ENCODE measurements at places on chromosomes 12 and 14.
A peak's percentile ranks its signal among the peaks of the same experiment; 100 is the strongest.

DNA sequence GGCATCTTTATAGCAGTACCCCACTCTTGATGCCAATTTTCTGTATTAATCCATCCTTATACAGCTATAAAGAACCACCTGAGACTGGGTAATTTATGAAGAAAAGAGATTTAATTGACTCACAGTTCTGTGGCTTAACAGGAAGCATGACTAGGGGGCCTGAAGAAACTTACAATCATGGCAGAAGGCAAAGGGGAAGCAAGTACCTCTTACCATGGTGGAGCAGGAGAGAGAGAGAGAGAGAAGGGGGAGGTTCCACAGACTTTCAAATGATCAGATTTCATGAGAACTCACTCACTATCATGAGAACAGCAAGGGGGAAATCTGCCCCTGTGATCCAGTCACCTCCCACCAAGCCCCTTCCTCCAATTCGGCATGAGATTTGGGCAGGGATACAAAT lies 84.4 kb downstream of the SLC24A4 start:
- no peak for DNase-seq

DNA sequence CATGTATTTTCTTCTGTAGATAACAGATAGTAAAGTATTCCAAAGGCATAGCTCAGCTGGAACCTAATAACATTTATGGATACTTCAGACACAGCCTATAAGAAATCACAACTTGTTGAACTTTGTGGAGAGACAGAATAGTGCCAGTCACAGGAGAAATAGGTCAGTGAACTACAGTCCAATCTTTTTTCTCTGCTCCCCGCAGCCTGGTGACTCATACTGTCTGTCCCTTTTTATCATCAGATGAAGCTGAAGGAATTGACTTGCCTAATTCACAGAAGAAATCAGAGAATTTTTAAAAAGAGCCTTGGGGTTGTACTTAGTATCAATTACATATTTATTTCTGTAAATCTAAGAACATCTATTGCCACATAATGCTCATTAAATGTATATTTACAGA lies 222.3 kb downstream of the ALG10 start:
- no peak for DNase-seq

DNA sequence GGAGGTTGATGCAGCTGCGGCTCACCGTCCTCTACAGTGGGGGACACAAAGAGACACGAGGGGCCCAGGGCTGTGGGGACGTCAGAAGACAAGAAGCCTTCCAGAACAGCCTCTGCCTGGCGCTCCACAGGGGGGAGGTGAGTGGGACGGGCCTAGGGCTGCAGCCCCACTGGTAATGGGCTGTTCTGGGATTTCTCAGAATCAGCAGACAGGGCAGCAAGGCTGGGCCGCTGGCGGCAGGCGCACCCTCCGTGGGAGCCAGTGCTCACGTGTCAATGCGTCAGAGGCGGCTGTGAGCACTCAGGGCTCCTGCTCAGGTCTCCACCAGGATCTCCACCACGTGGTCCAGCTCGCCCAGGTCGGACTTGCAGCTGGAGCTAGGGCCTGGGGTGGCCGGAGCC lies 10.0 kb downstream of the CDCA4 start:
- DNase-seq = no peak

DNA sequence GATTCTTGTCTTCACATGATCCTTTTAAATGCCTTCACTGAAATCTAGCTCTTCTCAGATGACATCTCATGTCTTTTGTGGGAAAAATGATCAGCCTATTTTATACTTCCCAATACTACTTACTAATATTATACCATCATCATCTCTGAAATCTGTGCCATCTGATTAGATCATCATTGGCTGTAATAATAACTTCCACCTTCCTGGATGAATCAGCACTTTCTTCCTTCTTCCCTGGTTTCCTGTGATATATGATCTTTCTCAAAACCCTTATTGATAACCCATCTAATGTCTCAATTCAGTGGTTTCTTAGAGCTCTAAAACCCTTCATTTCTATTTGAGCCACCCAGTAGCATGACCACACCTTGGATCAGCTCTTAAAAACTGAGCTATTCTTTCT lies 30.9 kb downstream of the GPR137C start:
- DNase-seq = no peak

DNA sequence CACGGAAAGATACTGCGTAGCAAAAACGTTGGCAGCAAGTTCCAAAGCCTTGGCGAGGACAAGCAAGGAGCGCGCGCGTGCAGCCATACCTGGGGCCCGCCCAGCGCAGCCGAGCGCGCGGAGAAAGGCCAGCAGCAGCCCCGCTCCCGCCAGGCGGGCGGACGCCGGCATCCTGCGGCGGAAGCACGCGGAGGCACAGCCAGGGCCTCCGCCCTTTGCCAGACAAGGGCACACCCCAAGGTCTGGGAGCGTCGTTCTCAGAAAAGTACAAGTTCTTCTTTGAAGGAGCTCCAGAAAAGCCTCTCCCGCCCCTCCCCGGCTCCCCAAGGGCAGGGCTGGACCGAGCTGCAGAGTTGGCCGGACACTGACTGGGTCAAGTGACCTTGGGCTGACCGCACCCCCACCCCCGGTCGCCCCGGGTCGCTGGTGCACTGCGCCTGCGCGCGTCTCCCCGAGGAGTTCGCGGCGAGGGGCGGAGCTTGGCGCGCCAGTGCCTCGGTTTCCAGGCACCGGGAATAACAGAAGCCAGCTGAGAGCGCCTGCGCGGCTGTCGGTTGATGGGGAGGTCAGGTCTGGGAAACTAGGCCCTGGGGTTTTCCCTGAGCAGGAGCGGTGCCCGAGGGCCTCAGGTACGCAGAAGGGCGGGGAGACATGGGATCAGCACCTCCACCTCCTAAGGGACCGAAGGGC lies at the start of gene ZC2HC1C:
TSS of gene ZC2HC1C (plus strand) at position 521 of the 690 bp plus-strand sequence. CDS start 933 bp downstream, outside the sequence.
- peak; percentile 37 for DNase-seq

GRCh38 chr12:46264057-46264456 lies 4.8 kb downstream of the SLC38A1 start:
- no peak for DNase-seq

DNA sequence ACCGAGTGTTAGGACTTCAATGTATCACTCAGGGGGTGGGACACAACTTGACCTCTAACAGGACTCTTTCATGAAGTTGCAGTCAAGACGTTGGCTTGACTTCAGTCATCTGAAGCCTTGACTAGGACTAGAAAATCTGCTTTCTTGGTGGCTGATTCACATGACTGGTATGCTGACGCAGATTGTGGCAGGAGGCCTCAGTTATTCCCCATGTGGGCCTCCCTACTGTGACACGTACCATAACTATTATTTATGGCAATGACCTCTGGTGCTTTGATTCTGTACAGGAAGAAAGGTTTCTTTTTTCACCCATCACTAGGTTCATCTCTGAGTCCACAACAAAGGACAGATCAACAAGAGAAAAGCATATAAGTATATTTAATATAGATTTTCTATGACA lies 270.4 kb downstream of the NEDD1 start:
- DNase-seq = no peak

GRCh38 chr12:103399986-103400385 lies 95.8 kb downstream of the C12orf42 start:
- DNase-seq = no peak

GRCh38 chr14:69644814-69645213 lies 33.4 kb downstream of the SUSD6 start:
- no peak for DNase-seq

DNA sequence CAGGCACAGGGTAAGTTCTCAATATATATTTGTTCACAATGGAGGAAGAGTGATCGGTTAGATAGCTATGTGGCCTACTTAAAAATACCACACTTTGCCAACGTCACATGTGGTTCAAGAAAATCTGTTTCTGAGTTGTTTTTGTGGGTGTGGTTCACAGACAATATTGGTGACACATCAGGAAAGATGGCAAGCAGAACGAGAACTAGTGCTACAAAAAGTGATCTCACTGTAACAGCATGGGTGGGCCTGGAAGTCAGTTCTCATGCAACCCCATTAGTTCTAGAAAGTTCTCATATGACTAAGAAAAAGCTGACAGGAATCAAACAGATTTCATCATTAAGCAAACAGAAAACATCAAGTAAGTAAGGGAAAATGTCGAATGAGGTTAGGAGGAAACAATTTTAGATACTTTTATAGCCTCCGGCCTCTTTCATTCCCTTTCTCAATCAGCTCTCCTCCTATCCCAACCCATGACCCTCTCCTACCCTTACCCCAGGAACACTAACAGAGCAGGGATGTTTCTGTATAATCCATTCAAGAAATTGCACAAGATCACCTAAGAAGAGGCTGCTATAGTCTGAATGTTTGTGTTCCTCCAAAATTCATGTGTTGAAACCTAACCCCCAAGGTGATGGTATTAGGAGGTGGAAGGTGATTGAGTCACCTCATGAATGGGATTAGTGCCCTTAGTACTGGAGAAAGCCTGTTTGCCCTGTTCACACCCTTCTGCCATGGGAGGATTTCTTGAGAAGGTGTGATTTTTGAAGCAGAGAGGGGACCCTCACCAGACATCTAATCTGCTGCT lies 15.5 kb upstream of the NTN4 start:
- DNase-seq = no peak

- DNase-seq = no peak
These were observed 62.9 kb upstream of the PSMA6 start for GRCh38 chr14:35229084-35229791.

DNA sequence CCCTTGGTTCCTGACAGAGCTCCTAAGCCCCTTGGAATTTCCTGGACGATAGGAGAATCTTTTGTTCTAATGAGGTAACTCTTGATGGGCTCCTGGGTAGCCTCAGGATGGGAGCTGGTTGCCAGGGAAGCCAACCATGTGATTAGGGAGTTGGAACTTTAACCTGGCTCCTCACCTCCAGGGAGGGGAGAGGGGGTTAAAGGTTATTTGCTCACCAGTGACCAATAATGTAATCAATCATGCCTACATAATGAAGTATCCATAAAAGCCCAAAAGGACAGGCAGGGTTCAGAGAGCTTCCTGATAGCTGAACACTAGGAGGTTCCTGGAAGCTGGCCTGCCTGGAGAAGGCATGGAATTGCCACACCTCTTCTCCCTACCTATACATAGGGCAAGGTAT lies 6.2 kb upstream of the CNOT2 start:
- no peak for DNase-seq

DNA sequence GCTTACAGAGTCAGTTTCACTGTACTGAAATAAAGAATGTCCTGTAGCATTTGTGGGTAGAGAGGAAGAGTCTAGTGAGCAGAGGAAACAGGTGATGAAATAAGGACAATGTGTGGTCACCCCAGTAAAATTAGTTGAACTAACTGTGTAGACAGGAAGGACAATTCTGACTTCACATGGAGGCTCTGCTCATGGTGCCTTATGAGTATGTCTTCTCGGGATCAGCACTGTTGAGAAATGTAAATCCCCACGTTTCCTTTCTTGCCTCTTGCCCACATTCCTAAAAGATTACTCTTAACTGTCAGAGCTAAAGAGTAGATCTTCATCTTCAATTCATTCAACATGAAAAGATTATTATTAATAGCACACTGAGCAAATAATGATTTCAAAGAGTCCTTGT lies 113.2 kb upstream of the FLRT2 start:
- no peak for DNase-seq

- no peak for DNase-seq
These were observed 102.6 kb upstream of the PRB2 start for GRCh38 chr12:11497995-11498394.

- DNase-seq = no peak
These were observed 167.7 kb downstream of the DYRK2 start for GRCh38 chr12:67816269-67816668.

- DNase-seq = no peak
These were observed 43.2 kb upstream of the EML1 start for GRCh38 chr14:99749763-99750715.

DNA sequence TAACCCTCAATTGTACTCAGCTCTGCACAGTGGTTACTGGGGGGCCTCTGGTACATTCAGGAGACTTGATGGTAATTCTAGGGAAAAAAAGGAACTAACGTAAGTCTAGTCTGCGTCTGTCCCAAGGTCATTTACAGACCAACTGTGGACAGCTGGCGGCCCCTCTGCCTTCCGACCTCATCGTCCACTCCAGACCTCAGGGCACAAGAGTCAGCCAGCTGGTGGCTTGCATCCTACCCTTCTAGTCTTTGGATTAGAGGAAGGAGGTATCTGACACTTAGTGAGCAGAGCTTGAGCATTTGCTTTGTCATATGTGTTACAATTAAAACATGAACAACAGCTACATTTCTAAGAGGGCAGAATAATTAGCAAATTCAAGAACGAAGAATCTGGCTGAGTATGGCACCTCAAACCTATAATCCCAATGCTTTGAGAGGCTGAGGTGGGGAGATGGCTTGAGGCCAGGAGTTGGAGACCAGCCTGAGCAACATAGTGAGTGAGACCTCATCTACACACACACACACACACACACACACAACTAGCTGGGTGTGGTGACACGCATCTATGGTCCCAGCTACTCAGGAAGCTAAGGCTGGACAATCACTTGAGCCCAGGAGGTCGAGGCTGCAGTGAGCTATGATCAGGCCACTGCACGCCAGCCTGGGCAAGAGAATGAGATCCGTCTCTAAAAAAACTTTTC lies 36.5 kb downstream of the SSH1 start:
- DNase-seq = no peak

DNA sequence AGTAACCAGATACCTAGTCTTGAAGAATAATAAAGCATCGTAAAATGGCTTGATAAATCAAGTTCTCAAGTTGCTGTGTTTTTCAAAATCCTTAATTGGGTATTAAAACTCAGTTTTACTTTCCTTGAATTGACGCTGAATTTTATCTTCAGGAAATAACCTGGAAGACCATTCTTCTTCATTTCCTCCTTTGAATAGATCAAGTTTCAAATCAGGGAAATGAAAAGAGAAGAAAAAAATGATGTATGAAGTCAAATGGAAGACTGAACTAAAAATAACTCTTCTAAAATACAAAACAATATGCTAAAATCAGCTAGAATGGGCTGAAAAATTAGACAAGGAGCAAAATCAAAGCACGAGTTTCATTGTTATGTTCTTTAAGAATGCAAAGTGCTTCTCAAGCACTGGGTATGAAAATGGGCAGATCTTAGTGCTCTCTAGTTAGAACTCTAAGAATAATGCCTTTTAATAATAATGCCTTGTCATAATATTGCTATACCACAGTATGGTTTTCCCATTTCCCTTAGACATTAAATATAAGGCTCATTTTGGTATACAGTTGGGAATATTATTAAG lies 54.6 kb upstream of the CLEC14A start:
- DNase-seq = no peak

- DNase-seq = no peak
These were observed 45.1 kb downstream of the ARID2 start for GRCh38 chr12:45774508-45775162.

GRCh38 chr12:108845696-108846095 lies 11.7 kb downstream of the SSH1 start:
- no peak for DNase-seq

GRCh38 chr14:23183479-23183878 lies at the start of gene SLC7A8:
Gene SLC7A8, minus strand, starts transcription at chr14:23183660. Its CDS starts 746 bp downstream, at chr14:23182914.
- peak; percentile 14 for DNase-seq

GRCh38 chr12:98297538-98297937 lies 217.9 kb upstream of the TMPO start:
- no peak for DNase-seq

DNA sequence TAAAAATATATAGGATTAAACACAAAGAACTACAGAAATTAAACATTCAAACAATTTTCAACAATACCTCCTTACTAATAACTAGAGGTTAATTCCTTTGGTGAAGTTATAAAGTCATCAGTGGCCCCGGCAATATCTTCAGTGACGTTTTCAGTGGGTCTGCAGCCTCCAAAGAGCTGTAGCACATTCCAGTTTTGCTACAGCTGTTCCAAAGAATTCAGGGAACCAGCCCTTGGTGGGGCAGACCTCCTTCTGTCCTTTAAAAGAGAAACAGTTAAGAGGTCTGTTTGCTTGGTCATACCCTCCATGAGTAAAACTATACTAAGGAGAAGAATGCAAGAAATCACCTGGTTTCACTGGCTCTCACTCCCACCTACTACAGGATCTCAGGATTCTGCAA lies 99.2 kb upstream of the ZDHHC17 start:
- no peak for DNase-seq

GRCh38 chr12:62995097-62995496 lies 60.1 kb upstream of the PPM1H start:
- DNase-seq = no peak

Data from stimulated activated CD4-positive, alpha-beta T cell treated with anti-CD3 and anti-CD28 coated beads, Interleukin-1b, Interleukin-23, amount 100 ng/mL, for 1 hour (primary cell).